ENCODE measurements at places on chromosomes 2 and 18.

DNA sequence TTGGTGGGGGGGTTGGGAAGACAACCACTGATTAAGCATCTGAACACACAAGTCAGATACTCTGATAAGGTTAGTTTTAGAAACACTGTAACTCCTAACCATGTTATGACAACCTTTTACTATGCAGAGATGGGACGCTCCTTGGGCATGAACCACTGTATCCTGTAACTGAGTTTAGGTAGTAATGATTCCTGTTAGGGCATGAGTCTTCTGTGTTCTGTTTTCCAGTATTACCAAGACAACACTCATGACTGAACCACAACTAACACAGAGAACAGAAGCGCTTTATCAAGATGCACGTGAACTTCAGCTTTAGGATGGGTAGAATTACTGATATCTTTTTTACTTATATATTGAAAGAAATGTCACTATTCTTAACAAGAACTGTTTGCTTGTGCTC, 14.1 kb upstream of the CREB1 start:
- no peak for DNase-seq

GRCh38 chr18:71784777-71785176, 759.4 kb downstream of the CBLN2 start:
- no peak for DNase-seq

- no peak for DNase-seq
Observed at GRCh38 chr2:150608341-150608740, 120.9 kb upstream of the RND3 start.

- DNase-seq: no peak
Observed at GRCh38 chr2:167484875-167485274, 596.6 kb downstream of the XIRP2 start.

DNA sequence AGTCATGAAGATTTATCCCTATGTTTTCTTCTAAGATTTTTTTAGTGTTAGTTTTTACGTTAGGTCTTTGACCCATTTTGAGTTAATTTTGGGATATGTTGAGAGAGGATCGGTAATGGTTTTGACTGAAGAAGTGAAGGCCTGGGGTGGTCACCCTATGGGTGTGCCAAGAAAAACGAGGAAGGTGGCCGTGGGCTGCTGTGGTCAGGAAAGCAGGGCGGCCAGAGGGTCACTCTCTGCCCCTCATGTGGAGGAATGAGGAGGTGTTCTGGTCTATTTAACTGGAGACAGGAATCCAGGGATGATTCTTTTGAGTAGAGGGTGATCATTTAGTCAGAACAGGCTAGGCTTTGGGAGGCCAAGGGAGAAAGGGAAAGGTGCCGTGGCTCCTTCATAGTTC, 50.7 kb downstream of the MYO7B start:
- no peak for DNase-seq

DNA sequence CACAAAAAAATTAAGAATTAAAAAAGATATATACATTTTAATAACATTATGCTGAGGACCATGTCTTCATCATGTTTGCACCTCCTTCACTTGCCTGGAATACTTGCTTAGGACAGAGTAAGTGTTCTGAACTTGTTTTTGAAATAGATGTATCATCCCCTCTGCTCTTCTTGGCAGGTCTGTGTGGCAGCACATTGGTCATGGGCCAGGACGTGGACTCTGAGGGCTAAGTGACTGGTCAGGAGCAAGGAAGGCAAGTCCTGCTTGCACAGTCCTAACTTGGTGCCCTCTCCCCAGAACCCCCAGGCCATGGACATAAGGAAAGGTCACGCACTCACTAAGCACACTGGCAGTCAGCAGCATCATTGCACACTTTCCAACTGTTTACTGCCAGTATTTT, 95.8 kb downstream of the PTPRM start:
- no peak for DNase-seq

Measured in NCI-H187 treated with DMSO at 0.1 percent for 48 hours (cell line).